ENCODE measurements at places on chromosomes 11 and 22.
A peak's percentile ranks its signal among the peaks of the same experiment; 100 is the strongest.

DNA sequence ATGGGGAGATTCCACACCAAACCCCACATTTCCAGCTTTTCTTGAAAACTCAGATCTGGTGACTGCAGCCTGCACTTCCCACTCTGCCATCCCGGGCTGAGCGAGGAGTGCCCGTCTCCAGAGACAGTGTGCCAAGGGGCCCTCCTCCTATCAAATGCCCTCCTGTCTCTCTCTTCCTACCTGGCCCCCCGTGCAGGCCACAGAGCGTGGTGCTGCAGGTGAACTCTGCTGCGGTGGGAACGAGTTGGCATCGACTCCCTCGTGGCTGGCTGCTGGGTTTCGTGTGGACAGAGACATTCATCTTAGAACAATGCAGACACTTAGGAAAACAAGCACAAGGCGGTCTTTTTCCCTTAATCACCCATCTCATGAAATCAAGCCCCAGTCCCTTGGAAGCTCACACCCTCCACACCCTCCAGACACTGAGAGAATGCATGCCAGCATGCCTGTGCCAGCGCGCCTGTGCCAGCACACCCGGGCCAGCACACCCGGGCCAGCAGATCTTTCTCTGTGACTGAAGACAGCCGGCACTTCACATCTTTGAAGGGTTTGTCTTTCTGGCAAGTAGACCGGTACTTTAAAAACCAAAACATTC, 65.0 kb downstream of the PARVB start:
- DNase-seq, result peak; percentile 58

DNA sequence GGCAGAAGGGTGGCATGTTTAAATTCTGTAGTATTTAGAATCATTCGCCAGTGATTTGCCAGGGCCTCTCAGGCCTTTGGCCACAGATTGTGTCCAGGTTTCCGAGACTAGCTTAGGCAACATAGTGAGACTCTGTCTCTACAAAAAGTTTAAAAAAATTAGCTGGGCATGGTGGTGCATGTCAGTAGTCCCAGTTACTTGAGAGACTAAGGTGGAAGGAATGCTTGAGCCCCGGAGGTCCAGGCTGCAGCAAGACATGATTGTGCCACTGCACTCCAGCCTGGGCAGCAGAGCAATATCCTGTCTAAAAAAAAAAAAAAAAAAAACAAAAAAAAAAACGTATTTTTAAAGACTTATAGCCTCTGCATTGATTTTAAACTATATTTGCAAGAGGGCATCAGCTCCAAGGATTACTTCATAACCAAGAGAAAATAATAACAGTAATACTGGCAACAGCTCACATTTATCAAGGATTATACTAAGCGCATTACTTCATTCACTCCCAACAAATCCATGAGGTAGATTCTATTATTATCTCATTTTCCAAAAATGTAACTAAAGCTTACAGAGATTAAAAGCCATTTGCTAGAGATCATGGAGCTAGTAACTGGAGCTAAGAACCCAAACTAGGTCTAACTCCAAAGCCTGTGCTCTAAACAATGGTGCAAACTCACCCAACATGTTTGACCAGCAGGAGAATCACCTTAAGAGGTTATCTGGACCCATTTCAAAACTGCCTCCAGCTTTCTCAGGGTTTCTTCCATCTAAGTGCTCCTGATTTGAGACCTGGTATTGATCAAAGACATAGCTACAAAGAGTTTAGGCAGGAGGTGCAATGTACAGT, 32.6 kb upstream of the SLC6A5 start:
- no peak for DNase-seq

DNA sequence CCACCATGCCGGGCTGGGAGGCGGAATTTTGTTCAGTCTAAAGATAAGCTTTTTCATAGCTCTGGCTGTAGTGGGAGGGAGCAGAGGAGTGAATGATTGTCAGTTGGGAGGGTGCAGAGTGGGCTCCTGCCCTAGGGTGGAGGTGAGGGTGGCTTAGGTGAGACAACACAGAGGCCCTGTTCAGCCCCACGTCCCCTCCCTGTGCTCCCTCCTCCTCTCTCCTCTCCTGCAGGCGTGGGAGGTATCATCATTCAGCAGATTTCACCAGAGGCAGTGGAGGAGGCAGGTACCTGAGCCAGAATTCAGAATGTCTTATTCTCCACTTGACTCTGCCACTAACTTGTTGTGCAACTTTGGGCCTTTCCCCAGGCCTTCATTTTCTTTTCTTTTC, 1.7 kb upstream of the THRSP start:
- no peak for DNase-seq

DNA sequence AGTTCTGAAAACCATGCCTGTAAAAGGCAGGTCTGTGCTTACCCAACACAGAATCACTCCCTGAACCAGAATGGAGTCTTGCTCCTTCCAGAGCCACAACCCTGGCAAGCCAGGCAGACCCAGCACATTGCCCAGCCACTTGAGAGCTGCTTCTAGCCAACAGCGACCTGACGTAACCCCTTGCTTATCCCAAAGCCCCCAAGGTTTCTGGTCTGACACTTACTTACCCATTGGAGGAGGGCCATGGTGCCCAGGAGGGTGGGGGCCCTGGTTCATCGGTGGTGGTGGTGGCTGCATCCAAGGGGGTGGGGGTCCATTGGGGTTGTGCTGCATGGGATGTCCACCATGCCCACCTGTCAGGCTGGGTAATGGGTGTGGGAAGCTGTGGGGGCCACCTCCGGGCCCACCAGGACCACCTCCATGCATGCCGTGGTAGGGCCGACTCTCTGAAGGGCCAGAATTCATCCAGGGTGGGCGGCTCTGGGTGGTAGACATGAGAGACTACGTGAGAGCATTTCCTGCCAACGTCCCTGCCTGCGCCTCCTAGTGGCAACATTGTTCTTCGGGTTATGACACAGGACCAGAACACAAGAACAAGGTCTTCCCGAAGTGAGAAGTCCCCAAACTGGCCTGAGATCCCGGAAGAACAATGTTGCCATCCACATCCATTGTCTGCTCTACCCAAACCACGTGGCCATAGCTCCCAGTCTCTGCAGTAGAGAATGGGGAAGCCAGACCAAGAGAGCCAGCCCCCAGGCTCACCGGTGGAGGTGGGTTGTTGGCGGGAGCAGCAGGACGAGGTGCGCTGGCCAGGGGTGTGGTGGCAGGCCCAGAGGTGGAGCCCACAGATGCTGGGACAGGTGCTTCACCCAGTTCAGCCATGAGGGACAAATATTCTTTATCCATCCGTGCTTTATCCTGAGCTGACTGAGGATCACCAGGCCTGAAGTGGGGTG, 7.8 kb upstream of the PYGM start:
- DNase-seq, result no peak

- no peak for DNase-seq
Observed at GRCh38 chr11:46461461-46461927, 69.9 kb upstream of the CHRM4 start.

GRCh38 chr11:45651156-45651555, 14.3 kb downstream of the CHST1 start:
- no peak for DNase-seq

GRCh38 chr11:34790620-34791019, 125.6 kb downstream of the APIP start:
- DNase-seq, result no peak

- no peak for DNase-seq
Observed at GRCh38 chr11:35531246-35531645, 5.8 kb upstream of the PAMR1 start.

DNA sequence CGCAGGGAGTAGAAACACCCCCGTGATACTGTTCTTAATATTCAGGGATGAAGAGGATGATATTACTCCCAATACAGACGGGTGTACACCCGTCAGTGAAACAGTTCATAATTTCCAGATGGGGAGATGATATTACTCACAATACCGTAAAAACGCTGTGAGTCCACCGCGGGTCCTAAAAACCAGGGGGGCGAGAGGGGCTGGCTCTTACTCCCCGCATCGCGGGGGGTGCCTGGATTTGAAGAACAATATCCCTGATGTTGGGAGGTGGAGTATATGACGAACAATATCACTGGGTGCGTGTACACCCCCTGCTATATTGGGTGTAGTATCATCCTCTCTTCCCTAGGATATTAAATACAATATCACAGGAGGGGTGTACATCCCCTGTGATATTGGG, 20.5 kb upstream of the APOL5 start:
- no peak for DNase-seq

DNA sequence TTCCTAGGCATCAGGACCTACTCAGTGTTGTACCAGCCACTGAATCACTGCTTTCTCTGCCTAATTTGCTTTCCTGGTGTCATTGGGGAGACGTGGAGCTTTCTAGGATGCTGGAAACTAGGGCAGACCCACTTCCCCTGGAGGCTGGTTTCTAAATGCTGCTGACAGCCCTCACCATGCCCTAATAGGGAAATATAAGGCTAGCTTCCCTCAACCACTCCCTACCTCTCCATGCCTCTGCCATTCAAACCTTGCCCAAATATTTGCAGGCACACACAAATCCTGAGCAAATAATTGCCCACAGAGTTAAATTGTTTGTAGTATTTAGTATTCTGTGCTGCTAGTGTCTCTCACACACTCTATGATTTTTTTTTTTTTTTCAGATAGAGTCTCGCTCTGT, 310.2 kb downstream of the DDX10 start:
- DNase-seq, result no peak

GRCh38 chr11:95108671-95109551, 19.3 kb downstream of the ENDOD1 start:
- no peak for DNase-seq

GRCh38 chr22:50308986-50309600, 1.6 kb upstream of the PLXNB2 start:
- no peak for DNase-seq

DNA sequence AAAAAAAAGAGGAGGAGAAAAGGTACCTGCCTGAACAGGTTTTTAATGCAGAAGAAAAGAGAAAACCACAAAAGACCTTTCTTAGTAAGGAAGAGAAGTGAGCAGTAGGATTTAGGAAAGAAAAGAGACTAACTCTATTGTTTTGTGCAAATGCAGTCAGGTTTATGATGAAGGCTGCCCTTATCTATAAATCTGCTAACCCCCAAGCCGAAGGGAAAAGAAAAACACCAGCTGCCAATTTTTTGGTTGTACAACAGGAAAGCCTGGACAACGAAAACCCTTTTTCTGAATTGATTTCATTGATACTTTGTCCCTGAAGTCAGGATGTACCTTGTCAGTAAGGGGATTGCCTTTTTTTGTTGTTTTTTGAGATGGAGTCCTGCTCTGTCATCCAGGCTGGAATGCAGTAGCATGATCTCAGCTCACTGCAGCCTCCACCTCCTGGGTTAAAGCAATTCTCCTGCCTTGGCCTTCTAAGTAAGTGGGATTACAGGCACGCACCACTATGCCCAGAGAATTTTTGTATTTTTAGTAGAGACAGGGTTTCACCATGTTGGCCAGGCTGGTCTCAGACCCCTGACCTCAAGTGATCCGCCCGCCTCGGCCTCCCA, 21.2 kb downstream of the POLD4 start:
- no peak for DNase-seq

GRCh38 chr22:35343664-35344550, 37.0 kb upstream of the HMOX1 start:
- DNase-seq, result no peak

- no peak for DNase-seq
Observed at GRCh38 chr22:41603873-41604332, 14.3 kb upstream of the PMM1 start.

- DNase-seq, result no peak
Observed at GRCh38 chr11:116615211-116615865, 157.4 kb downstream of the BUD13 start.

GRCh38 chr11:114281388-114281956, 14.7 kb upstream of the NNMT start:
- DNase-seq, result no peak

GRCh38 chr11:9820260-9820659, 156.4 kb downstream of the SWAP70 start:
- DNase-seq, result no peak

DNA sequence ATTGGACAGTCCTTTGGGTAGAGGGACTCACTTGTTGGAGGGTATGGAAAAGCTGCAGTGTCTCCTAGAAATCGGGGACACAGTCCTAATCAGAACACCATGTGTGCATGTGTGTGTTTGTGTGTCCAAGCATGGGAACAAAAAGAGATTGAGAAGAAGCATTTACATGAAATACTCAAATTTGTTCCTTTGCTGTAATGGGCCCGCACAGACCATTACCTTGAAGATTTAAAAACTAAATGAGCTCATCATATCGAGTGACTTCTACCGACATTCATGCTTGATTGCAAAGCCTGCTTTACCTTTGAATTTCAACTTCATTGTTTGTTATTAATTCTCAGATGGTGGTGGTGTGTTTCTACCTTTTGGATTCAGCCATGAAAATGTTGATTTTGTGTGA, 106.9 kb downstream of the ZBTB16 start:
- no peak for DNase-seq

GRCh38 chr11:98003606-98004371, 1017.0 kb upstream of the CNTN5 start:
- DNase-seq, result no peak

GRCh38 chr11:60889869-60890311, 16.5 kb downstream of the PRPF19 start:
- DNase-seq, result no peak

DNA sequence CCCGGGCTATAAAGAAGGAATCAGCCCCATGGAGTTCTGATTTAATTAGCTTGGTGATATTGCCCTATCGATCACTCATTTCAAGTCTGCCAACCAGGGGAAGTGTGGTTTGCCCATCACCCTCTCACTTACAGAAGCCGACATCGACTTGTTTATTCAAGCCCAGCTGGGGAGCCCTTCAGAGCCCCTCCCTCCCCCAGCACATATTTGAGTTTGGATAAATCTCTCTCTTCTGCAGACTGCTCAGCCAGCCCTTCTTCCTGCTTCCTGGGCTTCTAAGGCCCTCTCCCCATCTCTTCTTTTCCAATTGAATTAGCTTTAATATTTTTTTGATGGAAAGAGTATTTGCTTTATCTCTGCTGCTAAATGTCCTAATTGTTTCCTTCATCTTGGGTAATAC, 299.0 kb downstream of the MIAT start:
- no peak for DNase-seq

DNA sequence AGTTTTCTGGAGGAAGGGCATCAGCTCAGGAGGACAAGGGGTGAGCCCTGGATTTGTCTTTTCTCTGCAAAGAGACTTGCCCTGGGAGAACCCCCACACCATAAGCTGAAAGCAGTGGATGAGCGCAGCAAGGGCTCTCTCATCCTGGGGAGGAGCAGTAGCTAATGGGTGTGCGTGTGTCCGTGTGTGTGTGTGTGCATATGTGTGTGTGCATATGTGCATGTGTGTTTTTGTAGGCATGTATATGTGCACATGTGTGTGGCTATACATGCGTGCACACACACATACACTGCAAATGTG, 45.3 kb downstream of the SMIM38 start:
- DNase-seq, result no peak

Data from RWPE1 (cell line).